ENCODE measurements at places on chromosomes 13 and 19.

DNA sequence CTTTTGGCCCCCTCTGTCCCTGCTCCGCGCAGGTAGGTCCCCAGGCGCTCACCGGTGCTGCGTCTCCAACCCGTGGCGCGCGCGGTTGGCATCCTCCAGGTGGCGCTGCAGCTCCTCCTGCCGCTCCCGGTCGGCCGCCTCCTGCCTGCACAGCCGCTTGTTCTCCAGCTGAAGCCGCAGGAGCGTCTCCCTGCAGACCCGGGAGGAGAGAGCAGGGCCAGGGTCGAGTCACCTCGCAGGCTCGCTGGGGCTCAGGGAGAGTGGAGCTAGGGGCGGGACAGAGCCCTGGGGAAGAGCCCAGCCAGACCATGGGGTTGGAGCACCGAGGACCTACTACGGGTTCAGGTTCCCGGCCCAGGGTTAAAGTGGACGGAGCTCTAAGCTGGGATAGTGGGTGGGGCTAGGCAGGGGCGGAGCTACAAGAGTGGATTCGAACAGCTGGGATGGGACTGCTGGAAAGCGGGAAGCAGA is 9.3 kb downstream of the HOOK2 start:
- DNase-seq, result peak; percentile 87

- DNase-seq, result peak; percentile 26
Observed at GRCh38 chr19:10219678-10220077, 11.5 kb downstream of the S1PR2 start.

DNA sequence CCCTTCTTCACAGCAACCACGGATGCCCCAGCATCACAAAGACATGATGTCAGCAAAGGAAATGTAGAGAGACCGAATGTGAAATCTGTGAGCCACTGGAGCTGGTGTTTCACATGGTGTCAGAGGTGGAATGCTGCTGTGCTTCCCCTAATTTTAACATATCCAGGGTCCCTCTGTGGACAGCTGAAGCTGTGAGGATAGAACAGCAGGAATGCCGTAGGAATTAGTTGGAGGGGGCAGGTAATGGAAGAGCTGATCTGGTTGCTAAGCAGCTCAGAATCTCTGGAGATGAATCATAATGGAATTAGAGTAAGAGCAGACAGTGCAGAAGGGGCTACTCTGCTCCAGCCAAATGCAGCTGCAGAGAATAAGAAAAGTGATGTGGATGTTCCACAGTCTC is 68.9 kb upstream of the ZNF835 start:
- no peak for DNase-seq

GRCh38 chr19:27762933-27763332 is 1450.0 kb downstream of the UQCRFS1 start:
- no peak for DNase-seq

DNA sequence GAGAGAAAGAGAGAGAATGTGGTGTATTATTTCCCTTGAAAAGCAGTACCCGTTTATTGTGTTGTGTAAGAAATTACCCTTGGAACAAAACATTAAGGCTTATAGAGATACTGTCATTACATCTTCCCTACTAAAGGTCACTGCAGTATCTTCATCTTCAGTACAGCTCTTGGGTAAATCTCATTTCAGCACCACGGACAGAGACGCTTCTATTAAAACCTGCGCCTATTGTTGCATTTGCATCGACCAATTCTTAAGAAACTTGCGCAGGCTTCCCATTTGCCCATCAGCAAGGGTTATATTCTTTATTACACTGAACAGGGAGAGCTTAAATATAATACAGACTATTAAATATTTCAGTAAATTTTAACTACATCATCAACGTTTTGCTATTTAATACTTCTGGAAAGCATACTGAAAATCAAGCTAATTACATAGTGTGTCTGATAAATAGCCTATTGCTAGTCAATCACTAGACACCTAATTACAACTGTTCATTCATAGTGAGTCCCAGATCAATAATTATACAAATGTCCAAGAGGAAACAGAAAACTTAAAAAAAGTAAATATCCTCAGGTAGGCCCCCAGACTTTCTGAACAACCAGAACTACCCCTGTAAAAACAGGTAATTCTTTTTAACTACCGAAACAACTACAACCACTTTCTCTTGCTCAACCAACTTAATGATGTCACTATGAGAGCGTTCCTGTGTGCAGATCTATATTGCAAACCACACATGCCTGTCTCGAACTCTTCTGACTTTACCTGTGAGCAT is 350.6 kb downstream of the LIG4 start:
- peak; percentile 90 for DNase-seq

GRCh38 chr19:2625434-2625833 is 77.1 kb downstream of the GNG7 start:
- DNase-seq, result no peak

- DNase-seq, result no peak
Observed at GRCh38 chr13:60078226-60078625, 85.5 kb downstream of the DIAPH3 start.

- no peak for DNase-seq
Observed at GRCh38 chr19:29531458-29532025, 5.7 kb downstream of the VSTM2B start.

- DNase-seq, result no peak
Observed at GRCh38 chr19:32457571-32458158, 52.1 kb downstream of the DPY19L3 start.

GRCh38 chr13:25833761-25834160 is 218.1 kb downstream of the SHISA2 start:
- DNase-seq, result no peak

GRCh38 chr13:114124921-114125320 is 7.5 kb downstream of the RASA3 start:
- no peak for DNase-seq

GRCh38 chr19:58477130-58477529 is 978 bp downstream of the ZNF446 start:
- DNase-seq, result no peak

DNA sequence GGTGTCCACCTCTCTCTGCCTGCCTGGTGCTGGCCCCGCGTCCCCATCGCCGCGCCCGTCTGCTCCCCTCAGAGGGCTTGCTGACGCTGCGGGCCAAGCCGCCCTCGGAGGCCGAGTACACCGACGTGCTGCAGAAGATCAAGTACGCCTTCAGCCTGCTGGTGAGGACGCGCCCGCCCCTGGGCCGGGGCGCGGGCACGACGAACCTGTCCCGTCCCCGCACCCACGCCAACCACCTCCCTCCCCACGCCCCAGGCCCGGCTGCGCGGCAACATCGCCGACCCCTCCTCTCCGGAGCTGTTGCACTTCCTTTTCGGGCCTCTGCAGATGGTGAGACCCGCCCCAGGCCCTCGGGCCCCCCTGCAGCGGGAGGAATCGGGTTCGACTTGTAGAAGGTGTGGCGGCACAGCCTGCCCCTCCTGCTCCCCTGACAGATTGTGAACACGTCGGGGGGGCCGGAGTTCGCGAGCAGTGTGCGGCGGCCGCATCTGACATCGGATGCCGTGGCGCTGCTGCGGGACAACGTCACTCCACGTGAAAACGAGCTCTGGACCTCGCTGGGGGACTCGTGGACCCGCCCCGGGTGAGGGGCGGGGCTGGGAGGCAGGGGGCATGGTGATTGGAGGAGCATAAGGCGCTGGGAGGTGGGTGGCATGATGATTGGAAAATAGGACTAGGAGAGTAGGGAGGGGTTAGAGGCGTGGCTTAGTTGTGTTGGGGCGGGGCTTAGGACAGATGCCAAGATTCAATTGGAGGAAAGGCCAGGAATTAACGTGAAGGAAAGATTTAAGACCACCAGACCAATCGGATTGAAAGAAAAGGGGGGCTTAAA is 6.6 kb downstream of the EPS8L1 start:
- peak; percentile 72 for DNase-seq

GRCh38 chr13:44206434-44206833 is 167.2 kb upstream of the SERP2 start:
- no peak for DNase-seq

DNA sequence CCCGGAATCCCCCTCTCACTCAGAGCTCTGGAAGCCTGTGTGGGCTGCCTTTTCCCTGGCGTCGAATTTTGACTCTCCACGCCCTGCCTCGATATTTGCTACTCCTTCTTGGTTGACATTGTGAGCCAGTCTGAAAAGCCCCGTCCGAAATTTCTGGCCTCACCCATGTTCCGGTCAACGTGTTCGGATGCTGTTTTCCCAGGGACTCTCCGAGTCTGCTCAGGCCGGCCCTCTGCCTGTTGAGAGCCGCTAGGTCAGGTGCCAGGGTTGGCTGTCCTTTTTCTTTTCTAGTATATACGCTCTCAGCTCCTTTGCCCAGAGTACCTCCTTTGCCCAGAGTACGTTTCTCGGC is 6.8 kb upstream of the DGKH start:
- peak; percentile 76 for DNase-seq

GRCh38 chr13:109422161-109422560 is 364.2 kb downstream of the IRS2 start:
- DNase-seq, result no peak

GRCh38 chr19:57825511-57825910 is 4.6 kb upstream of the ZNF587B start:
- DNase-seq, result no peak

- peak; percentile 99 for DNase-seq
Observed at GRCh38 chr19:13151605-13152355, 1.6 kb downstream of the IER2 start.

- DNase-seq, result peak; percentile 66
Observed at GRCh38 chr13:35471706-35472322, 4.7 kb downstream of the MAB21L1 start.

DNA sequence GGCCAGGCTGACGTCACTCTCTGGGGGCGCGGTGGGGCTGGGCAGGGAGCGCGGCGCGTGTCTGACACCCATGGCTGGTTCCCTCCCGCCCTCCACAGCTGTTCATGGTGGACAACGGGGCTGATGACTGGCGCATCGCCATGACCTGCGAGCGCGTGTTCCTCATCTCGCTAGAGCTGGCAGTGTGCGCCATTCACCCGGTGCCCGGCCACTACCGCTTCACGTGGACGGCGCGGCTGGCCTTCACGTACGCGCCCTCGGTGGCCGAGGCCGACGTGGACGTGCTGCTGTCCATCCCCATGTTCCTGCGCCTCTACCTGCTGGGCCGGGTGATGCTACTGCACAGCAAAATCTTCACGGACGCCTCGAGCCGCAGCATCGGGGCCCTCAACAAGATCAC is 14.7 kb downstream of the KCNN1 start:
- no peak for DNase-seq

DNA sequence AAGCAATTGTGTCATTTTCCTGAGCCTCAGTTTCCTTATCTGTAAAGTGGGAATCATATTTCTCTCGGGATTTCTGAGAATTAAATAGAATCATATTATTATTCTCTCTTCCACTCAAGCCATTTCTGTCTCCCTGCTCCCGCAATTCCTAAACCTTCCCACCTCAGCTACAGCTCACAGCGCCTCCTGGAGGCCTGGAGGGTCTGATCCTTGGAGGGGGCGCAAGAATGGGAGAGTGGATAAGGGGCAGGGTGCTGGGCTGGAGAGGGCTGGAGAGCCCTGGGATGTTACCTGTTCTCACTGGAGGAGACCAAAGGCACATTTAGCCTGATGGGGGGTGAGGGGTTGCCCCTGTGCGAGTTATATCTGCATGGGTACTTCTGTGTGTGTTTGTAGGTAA is 31.1 kb upstream of the CYP2S1 start:
- no peak for DNase-seq

GRCh38 chr13:32639502-32640105 is 53.4 kb downstream of the PDS5B start:
- peak; percentile 59 for DNase-seq

- no peak for DNase-seq
Observed at GRCh38 chr19:407511-408440, 1.2 kb downstream of the C2CD4C start.

DNA sequence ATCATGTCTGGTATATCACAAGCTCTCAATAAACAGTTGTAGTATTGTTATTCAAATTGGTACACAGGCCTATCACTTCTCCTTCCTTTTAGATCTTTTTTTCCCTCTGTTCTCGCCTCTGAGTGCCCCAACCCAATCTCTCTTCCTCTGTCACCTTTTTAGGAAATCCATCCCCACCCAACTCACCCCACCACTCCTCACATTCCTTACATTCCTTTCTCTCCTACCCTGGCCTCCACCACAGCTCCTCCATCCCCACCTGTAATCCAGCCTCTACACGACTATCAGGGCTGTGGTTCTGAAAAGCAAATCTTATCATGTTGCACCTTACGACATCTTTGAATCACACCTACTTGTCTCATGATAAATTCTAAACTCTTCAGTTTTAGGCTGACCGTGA is 545.4 kb upstream of the GPC6 start:
- DNase-seq, result no peak

DNA sequence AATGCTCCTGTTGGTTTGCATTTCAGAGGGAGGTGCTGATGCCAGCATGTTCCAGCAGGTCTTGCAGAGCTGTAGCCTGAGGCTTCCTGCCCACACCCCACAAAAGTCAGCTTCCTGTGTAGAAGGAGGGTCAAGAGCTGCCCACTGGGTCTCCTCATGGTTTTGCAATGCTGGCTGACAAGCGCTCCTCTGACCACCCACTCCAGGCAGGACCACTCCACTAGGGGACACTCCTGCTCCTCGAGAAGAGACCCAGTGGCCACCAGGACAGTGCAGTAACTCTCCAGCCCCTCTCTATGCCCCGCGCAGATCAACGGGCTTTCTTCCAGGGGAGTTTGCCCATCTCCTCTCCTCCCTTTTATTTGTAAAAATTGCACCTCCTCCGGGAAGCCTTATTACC is 72.9 kb upstream of the UQCRFS1 start:
- peak; percentile 76 for DNase-seq

- no peak for DNase-seq
Observed at GRCh38 chr19:49196527-49197240, 39.1 kb downstream of the TRPM4 start.

GRCh38 chr19:17893766-17894165 is 22.0 kb downstream of the SLC5A5 start:
- DNase-seq, result no peak
